ENCODE measurements at places on chromosomes 4 and X.

- DNase-seq: no peak
Observed at GRCh38 chr4:153873741-153874140, 84.9 kb upstream of the SFRP2 start.

- DNase-seq: no peak
Observed at GRCh38 chrX:41482154-41482850, 35.2 kb downstream of the NYX start.

GRCh38 chr4:151922306-151922705 is 161.5 kb upstream of the GATB start:
- no peak for DNase-seq

GRCh38 chr4:150664935-150665334 is 83.0 kb downstream of the MAB21L2 start:
- DNase-seq: peak; percentile 58

DNA sequence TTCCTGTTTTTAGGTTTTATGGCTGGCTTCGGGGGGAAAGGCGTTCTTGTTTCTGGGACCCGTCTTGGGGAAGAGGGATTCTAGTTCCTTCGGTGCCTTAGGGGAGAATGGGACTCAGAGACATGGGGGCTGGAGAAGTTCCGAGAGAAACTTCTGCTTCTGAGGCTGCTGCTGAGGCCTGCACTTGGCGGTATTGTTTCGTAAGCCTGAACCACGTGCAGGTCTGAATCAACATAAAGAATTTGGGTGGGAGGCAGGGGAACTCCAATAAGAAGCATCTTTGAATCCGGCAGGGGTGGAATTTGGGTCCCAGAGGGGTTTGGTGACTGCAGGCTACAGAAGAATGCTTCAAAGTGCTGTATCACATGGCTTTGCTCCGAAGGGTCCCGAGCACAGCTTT is 15.1 kb downstream of the XG start:
- DNase-seq: no peak

DNA sequence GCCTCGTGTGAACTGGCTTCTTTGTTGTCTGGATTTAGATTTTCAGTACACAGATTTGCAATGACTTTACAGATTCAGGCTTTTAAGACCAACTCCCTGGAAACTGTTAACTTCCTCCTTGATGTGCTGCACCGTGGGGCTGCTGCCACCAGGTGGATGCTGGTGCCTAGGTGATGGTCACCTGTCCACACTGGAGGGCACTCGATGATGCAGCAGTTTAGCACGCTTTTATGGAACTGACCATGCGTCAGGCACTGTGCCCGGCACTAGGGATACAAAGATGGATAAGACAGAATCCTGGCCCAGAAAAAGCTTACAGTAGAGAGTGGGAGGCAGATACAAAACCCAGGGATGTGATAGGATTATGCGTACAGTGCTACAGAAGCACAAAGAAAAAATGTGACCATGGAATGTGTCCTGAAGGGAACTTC is 180.7 kb downstream of the CEP135 start:
- DNase-seq: no peak

DNA sequence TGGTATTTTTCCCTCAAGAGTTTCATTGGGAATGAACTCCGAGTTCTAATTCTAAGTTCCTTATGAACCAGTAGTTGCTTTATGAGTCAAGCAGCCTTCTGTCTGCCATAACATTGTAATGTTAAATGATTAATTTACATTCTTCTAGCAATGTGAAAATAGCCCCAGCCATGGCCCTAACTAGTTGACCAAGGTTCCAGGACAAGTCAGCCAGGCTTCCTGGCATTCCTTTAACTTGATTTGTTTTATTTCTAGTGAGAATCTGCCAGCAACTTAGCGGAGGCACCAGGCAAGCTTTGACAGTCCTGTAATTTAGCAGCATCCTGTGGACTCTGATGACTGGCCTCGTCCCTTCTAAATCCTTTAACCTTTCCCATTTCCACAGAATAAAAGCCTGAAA is 69.0 kb downstream of the GLRA2 start:
- DNase-seq: no peak

DNA sequence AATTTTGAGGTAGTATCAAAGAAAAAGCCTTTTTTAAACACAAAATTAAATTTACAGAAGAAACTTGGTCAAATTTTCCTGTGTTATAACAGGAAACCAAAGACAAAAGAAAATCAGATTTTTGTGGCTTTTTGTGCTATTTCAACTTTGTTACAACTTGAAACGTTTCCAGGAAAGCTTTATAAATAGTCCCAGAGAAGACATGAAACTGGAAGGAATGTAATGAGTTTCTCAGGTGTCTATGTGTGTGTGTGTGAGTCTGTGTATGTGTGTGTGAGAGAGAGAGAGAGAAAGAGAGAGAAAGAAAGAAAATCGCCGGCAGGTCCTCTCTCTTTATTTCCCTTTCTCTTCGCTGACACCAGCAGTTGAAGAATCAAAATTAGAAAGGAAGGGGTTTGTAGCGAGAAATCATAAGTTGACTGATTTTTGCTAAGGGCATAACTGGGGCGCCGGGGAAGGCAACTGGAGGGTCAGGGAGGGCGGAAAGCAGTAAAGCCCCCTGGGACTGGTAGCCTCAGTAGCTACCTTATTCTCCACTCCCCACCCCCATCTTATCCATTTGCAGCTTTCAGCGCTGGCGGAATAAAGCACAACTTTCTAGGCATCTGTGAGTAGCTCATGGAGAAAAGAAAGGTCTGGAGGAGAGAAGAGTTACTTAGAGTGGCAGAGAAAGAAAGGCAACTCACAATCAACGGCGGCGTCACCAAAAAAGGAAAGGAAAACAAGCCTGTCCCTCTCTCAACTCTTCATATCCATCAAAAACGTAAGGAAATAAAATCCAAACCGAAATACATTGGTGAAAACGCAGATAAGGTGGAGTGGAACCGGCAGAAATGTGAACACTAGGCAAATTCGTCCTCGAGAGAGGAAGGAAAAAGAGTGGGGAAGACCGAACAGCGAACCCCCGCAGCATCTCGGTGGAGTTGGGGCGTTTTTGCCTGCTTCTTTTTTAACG is 1.3 kb downstream of the TMEM47 start:
- DNase-seq: no peak

DNA sequence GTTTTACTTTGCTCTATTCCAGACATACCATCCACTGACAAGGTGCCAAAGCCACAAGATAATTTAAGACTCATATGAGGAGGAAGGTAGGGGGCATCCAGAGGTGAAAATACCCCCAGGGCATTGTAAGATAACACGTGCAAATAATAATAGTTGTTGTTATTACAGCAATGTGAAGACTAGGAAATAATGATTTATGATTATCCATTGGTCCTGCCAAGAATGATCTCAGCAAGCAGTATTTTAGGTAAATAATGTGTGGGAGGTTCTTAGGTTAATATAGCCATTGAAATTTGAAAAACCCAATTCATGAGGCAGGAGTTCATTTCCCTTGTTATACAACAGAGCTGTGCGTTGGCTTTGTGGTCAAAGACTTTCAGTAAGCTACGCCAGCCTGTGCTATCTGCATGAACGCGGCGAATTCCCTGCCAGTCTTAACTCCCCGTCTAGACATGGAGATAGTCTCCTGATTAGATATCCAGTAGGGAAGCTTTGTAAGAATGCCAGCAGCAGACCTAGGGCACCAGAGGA is 47.2 kb upstream of the MXRA5 start:
- peak; percentile 62 for DNase-seq

- no peak for DNase-seq
Observed at GRCh38 chrX:103330681-103331288, 746 bp downstream of the TCEAL7 start.

GRCh38 chrX:37745835-37746217 is 34.0 kb upstream of the CYBB start:
- DNase-seq: no peak

DNA sequence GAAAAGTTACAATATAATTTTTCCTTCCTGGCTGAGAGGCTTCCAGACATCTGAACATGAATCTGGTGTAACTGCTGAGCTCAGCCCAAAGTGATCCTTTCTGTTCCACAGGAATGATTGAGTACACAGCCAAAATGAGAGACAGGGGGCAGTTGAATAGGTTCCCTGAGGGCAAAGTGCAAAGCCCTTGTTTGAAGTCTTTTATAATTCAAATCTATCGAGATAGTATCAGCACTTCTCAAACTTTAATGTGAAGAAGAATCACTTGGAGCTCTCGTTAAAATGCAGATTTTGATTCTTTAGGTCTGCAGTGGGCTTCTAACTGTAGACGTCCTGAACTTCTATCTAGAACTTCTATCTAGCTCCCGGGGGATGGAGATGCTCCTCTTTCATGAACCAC is 54.4 kb upstream of the BMP2K start:
- no peak for DNase-seq

DNA sequence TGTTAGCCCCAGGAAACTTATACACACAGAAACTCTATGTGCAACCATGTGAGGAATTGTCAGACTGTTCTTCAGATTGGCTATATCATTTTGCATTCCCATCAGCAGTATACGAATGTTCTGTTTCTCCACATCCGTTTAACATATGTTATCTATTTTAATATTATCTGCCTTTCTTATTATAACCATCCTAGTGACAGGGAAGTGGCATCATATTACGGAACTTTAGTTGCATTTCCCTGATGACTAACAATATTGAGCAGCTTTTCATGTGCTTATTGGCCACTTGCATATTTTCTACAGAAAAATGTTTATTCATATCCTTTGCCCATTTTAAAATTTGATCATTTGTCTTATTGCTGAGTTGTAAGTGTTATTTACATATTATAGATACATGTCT is 36.5 kb upstream of the IL15 start:
- no peak for DNase-seq

GRCh38 chr4:177938226-177938625 is 496.0 kb upstream of the AGA start:
- no peak for DNase-seq

- DNase-seq: peak; percentile 14
Observed at GRCh38 chr4:37667197-37668100, 18.7 kb downstream of the RELL1 start.

GRCh38 chr4:41933997-41934503 is 1.2 kb upstream of the TMEM33 start:
- no peak for DNase-seq

Data from kidney glomerular epithelial cell (primary cell).